ENCODE measurements at places on chromosomes 4 and X. TPM values are rescaled to one million over a fixed set of nuclear protein-coding genes. Genes with fewer than 3 reads are reported as not detected.

Gene TBC1D25
- 8.5 TPM for total RNA-seq

Gene CACNA1F
- total RNA-seq = not detected

Gene PDGFC
- 140 TPM for total RNA-seq

Gene ADH4
- not detected for total RNA-seq

Gene HSFX2
- not detected for total RNA-seq

Gene GPR82
- not detected for total RNA-seq

Gene TCEAL2
- not detected for total RNA-seq

Gene CYBB
- total RNA-seq = not detected

Gene MMRN1
- 0.42 TPM for total RNA-seq

Gene FAM241A
- 0.59 TPM for total RNA-seq

Gene GABRA4
- not detected for total RNA-seq

Gene GPR34
- under 0.01 TPM for total RNA-seq

Gene NHSL2
- total RNA-seq = 1.5 TPM

Gene NAP1L3
- 19.3 TPM for total RNA-seq

Gene SPANXN4
- total RNA-seq = not detected

Gene GLOD5
- not detected for total RNA-seq

Gene SSX1
- not detected for total RNA-seq

Gene ARHGAP24
- total RNA-seq = 50.8 TPM

Gene BRS3
- total RNA-seq = not detected

Gene NOA1
- total RNA-seq = 14.3 TPM

Gene ZNF732
- total RNA-seq = 0.32 TPM

Gene SCD5
- total RNA-seq = 12.2 TPM

Gene ZMAT1
- 0.23 TPM for total RNA-seq

Gene GLUD2
- total RNA-seq = 0.92 TPM

Gene TKTL1
- total RNA-seq = not detected

Gene PCDH11X
- total RNA-seq = not detected

Gene MGAT4D
- not detected for total RNA-seq

Gene MAGEA3
- not detected for total RNA-seq

Gene NLGN4X
- not detected for total RNA-seq

Gene DGAT2L6
- total RNA-seq = not detected

Gene ADRA2C
- total RNA-seq = 2.6 TPM

Gene GDPD2
- total RNA-seq = not detected

Gene DYNLT3
- total RNA-seq = 75.4 TPM

Gene ALAS2
- total RNA-seq = not detected

Gene PARM1
- total RNA-seq = 0.89 TPM

Gene ELMOD2
- 60.0 TPM for total RNA-seq

Gene VCX3A
- total RNA-seq = not detected

Gene BEX2
- 0.18 TPM for total RNA-seq

Gene DCAF4L1
- 0.23 TPM for total RNA-seq

Gene GNRHR
- not detected for total RNA-seq

Gene ANKRD50
- 140 TPM for total RNA-seq

Gene EGFL6
- not detected for total RNA-seq

Gene HCFC1
- 14.0 TPM for total RNA-seq

Gene NOX1
- total RNA-seq = not detected

Gene XAGE2
- total RNA-seq = not detected

Gene ADH1B
- total RNA-seq = 0.09 TPM

Gene MSANTD1
- total RNA-seq = 0.59 TPM

Gene RHOXF2
- not detected for total RNA-seq

Gene CLGN
- 3.0 TPM for total RNA-seq

Gene GLRB
- 15.0 TPM for total RNA-seq

Gene MAGEA12
- not detected for total RNA-seq

Gene PCDH19
- total RNA-seq = 0.69 TPM

Gene RIBC1
- total RNA-seq = 0.14 TPM

Gene HHIP
- total RNA-seq = 0.59 TPM

Data from smooth muscle cell of the umbilical artery (primary cell).